ENCODE measurements at places on chromosomes 3 and 15. TPM values are rescaled to one million over a fixed set of nuclear protein-coding genes. Genes with fewer than 3 reads are reported as not detected.

GRCh38 chr3:23035927-23036640 lies 167.0 kb upstream of the UBE2E2 start:
- no peak for DNase-seq

DNA sequence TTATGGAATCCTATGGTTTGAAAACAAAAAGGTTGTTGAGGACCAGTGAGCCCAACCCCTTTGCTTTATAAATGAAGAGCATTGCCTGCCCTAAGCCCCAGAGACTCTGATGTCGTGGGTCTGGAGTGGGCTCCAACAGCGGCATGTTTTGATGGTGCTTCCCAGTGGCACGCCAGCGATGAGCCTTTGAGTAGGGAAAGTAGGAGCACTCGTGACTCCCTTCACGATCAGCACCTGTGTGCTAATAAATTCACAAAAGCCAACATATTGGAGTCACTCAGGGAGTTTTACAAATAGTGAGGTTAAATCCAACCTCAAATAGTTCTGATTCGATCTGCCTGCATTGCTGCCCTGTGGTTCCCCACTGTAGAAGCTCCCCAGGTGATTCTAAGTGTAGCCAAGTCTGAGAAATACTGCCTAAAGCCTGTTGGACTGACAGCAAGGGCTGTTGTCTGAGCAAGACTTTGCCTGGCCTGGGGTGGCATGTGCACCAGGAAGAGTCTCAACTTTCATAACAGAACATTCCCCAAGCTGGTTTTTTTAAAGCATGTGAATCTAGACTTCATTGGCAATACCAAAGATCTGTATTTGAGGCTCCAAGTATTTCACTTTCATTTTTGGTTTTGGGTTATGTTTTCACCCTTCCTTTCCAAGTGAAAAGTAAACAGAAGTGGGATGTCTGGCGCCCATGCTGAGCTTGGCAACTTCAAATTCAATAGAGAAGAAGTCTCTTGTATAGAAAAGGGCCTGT lies 9.9 kb downstream of the CCR5 start:
- no peak for DNase-seq

DNA sequence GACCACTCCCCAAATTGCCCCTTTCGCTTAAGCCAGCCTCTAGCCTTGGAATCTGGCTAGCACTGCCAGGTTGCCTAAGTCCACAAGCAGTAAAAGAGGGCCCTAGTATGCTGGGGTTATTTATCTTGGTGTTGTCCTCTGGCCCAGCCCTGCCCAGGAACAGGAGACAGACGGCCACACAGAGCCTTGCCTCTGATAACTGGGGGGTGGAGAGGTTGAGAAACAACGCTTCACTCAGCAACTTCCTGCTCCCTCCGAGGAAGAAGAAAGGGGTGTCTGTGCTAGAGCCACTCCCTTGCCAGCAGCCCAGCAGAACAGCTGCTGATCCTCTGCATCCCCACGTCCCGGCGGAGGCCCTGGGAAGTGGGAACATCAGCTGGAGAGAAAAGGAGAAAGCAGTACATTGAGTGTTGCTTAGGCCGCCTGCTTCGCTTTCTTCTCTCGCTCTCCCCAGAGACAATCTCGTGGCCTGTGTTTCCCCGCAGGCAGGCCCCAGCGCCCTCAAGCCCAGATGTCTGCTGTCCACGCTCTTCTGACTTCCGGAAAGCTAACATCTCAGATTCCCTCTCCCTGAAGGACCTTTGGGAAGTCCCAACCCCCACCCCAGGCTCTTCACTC lies 22.6 kb upstream of the C3orf70 start:
- DNase-seq: no peak

CACNA2D3 gene
- total RNA-seq: 0.14 TPM

FEM1B gene
- total RNA-seq: 20.2 TPM

Measured in epithelial cell of proximal tubule (primary cell).